ENCODE measurements at places on chromosomes 3 and 15.

- no peak for DNase-seq
Measured at GRCh38 chr15:27480642-27481041, 509.7 kb downstream of the GABRG3 start.

- DNase-seq: peak; percentile 88
Measured at GRCh38 chr3:133570139-133570936, 3.1 kb upstream of the CDV3 start.

GRCh38 chr3:61960976-61961375, 399.6 kb downstream of the PTPRG start:
- no peak for DNase-seq

DNA sequence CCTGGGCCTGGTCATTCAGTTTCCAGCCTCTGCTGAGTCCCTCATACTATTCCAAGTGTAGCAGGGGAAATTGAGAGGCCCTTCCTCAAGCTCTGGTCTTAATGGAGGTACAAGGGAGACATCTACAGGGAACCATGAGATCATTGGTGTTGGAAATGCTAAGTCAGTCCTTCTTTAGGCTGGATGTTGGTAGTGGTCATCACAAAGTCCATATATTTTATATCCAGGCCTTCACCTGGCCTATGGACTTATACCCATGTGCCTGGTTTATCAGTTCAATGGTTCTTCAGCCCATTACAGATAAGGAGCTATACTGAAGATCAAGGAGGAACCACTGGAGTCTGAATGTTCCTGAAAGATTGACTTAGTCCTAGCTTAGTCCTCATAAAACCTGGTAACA, 135.0 kb downstream of the STAG1 start:
- DNase-seq: no peak

GRCh38 chr3:125148836-125149235, 63.7 kb downstream of the SLC12A8 start:
- DNase-seq: no peak

DNA sequence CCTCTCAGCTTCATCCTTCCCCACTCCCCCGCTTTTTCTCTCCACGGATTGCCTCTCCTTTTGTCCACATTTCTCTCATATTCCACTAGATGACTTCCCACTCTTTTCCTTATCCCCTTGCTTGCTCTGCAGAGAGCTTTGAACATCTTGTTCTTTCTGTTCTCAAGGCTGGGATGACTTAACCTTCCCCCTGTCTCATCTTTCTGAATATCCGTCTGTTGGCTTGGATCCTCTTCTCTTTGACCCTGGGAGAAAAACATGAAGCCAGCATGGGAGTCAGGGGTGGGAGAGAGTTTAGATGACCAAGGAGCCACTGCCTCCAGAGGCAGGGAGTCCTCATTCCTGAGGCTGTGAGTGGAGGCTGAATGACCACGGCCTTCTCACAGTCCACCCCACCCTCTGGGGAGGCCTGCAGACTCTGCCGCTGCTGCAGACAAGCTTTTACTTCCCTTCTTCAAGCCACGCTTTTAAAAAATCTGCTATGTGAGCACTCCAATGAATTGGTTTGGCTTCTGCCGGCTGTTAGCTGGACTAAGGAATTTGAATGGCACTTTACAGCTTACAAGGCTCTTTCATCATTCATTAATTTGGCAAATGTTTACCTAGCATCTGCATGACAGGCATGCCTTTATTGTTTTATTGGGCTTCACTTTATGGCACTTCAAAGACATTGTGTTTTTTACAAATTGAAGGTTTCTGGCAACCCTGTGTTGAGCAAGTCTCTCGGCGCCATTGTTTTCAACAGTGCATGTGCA, 111.6 kb upstream of the SLC6A6 start:
- DNase-seq: peak; percentile 21

DNA sequence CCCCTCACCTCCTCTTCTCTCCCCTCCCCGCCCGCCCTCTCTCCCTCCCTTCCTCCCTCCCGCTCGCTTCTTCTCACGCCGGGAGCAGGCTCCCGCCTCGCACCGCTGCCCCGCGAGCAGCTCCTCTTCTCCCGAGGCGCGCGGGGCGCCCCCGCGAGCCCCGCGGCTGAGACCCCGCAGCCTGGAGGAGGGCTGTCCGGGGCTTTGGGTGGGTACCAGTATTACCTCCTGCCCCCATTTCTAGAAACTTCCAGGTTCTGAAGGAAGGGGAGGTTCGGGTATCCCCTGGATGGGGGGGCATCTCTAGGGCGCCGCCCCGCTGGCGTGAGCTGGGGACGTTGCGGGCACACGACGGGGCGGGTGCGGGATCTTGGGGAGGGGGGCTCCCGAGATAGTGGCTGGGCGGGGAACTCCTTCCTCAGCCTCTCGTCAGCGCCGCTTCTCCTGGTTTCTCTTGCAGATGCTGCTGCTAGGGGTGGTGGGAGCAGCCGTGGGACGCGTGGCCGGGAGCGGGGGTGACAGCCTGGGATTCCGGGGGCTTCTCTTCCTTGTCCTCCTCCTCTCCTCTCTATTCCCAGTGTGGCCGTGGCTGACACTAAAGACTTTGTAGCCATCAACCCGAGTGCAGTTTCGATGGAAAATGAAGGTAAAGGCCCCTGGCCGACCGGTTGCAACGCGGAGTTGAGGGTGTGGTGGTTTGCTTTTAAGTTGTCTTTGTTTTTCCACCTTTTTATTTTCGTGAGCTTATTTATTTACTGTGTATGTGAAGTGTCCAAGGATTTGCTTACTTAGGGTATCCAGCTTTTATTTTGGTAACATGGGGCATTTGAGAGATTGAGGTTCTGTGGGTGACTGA, 474 bp downstream of the ATP2C1 start:
- DNase-seq: no peak

- DNase-seq: no peak
Measured at GRCh38 chr3:64971602-64972001, 283.8 kb upstream of the ADAMTS9 start.

DNA sequence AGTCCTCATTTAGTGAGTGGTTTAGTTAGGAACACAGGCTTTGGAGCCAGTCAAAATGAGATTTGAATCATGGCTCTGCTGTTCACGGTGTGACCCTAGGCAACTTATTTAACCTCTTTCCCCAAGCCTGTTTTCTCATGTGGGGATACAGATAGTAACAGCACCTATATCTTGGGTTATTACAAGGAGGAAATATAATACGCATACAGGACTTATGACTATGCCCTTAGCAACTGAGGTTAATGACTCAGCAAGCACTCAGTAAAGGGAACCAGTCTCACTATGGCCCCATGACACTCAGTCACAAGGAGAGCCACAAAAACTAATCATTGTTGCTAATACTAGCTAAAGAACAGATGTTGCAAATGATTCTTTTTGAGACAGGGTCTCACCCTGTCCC, 45.9 kb downstream of the SUMF1 start:
- peak; percentile 16 for DNase-seq

DNA sequence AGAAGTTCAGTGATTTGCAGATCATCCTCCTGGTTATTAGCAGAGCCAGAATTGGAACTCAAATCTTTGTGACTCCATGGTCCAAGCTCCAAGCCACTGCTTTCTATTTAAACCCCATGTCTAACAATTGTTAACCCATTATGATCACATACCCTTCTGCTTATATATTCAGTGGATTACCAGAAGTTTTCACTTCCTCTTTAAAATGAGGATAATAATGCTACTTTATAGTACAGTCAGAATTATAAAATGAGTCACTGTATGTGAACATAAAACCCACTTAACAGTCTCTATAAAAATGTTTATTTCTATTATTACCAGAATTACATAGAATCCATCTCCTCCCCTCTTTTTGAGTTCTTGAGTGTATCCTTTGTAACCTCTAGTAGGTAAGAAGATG, 550.7 kb upstream of the DPPA4 start:
- DNase-seq: no peak

DNA sequence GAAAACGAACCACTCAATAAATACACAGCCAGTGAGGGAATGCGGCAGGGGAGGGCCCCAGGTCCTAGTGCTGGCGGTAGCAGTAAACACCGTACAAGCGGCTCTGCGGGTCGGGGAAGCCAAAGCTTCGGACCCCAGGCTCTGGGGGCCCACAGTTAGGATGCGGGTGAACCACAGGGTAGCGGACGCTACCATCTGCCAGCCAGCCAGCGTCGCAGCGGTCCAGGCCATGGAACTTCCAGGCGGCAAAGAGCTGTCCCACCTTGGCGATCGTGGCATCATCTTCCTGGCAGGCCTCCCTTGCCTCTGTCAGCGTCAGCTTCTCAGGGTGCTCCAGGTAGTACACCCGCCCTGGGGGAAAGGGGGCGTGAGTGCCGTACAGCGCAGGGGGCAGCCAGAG, 17.4 kb downstream of the HAPLN3 start:
- DNase-seq: no peak

- DNase-seq: no peak
Measured at GRCh38 chr3:182738583-182739411, 54.5 kb upstream of the ATP11B start.
